ENCODE measurements at places on chromosomes 12 and 14.
A peak's percentile ranks its signal among the peaks of the same experiment; 100 is the strongest.

DNA sequence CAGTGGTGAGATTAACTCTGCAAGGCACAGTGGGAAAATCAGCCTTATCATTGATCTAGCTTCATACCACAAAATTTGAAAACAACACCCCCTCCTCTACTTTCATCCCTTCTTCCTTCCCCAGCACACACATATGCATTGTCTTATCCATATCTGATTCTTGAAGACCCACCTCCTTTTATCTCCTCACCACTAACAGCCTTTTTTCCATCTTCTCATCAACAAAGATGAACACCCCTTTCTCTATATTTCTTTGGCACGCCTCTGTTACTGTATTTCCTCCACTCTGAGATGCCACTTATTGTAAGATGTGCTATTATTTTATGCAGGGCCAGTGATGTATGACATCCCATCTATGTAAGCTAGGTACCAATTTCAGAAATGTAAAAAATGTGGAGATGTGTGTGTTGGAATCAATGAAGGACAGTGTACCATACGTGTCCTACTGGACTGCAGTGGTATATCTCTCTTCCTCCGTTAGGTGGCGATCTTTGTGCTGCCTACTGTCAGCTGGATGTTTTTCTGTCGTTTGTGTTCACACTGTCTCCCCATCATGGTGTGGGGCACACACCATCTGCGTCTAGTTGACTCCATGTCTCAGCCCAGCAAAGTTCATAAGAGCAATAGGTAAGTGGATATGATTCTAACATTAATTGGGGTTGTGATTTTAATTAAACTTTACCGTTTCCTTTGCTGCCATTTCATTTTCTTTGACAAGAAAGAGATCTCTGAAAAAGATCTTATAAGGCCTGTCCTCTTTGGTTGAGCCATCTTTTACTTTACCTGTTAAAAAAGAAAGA is 24.0 kb downstream of the CCDC38 start:
- DNase-seq, result peak; percentile 40

GRCh38 chr14:75602503-75602902 is 24.1 kb downstream of the FLVCR2 start:
- peak; percentile 12 for DNase-seq

DNA sequence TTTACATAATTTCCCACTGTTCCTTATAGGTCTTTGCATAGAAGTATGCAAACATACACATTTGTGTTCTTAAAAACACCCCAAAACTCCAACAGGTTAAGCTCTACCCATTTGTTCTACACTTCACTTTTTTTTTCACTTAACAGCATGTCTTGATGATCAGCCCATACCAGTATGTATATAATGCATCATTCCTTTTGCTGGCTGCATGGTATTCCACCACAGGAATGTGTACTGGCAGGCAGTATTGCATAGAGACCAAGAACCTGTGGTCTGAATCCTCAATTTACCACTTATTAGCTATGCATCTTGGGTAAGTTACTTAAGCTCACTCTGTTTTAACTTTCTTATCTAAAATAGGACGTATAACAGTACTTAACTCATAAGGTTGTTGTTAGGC is 65.5 kb downstream of the SAMD4A start:
- DNase-seq, result no peak

GRCh38 chr14:50237427-50237826 is 6.0 kb upstream of the SOS2 start:
- peak; percentile 88 for DNase-seq

- DNase-seq, result peak; percentile 46
These were observed 5.5 kb upstream of the ZNF740 start for GRCh38 chr12:53174881-53175491.

DNA sequence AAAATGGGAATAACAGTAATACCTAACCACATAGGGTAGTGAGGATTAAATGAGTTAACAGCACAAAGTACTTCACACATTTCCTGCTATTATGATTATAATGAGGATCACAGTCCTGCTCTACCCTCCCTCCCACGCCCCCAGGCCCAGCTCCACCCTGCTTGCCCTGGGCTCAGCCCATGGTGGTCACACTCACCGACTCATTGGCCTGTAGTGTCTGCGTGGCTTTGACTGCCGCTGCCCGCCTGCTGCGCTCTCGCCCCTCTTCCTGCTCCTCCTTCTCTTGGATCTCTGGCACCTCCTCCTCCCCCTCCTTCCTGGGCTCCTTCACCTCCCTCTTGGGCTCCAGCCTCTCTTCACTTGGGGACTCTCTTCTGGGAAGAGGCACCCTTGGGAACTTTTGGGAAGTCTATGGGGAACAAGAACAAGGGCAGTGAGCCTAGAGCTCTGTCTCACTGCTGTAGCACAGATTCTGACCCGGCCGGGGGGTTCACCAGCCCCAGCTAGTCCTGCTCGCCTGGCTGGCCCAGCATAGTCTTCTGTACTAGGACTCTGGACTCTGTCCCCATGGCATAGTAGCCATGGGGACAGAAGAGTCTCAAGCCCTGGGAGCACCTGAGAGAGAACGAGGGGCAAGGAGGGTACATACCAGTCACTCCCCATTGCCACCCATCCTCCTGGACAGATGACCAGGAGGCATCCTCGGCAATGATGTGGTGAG is 7.1 kb upstream of the PNMA1 start:
- DNase-seq, result no peak

DNA sequence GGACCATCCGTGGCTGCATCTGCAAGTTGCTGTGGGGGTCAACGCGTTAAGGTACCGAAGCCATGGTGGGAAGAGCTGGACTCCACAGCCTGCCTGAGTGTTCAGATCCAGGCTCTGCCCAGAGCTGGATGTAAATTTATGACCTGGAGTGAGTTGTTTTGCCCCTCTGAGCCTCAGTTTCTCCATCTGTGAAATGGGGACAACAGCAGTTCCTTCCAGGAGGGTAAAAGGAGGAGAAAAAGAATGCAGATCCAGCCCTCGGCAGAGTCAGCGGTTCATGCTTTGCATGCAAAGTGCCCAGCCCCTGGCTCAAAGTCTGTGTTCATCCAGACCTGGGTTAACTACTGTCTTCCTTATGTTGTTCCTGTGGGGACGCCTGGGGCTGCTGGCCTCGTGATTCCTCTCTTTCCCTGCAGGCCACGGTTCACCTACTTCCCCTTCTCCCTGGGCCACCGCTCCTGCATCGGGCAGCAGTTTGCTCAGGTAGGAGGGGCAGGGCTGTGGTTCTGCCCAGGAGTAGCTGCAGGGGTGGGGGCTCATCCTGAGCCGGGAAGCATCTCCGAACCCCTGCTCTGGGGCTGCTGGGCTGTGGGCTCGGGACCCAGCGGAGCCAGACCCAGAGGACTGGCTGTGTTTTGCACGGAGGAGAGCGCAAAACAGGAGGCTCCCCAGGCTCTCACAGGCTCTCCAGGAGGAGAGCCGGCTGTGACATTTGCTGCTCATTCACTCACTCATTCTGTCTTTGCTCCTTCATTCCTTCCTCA is 41.9 kb downstream of the CYP46A1 start:
- DNase-seq, result no peak

DNA sequence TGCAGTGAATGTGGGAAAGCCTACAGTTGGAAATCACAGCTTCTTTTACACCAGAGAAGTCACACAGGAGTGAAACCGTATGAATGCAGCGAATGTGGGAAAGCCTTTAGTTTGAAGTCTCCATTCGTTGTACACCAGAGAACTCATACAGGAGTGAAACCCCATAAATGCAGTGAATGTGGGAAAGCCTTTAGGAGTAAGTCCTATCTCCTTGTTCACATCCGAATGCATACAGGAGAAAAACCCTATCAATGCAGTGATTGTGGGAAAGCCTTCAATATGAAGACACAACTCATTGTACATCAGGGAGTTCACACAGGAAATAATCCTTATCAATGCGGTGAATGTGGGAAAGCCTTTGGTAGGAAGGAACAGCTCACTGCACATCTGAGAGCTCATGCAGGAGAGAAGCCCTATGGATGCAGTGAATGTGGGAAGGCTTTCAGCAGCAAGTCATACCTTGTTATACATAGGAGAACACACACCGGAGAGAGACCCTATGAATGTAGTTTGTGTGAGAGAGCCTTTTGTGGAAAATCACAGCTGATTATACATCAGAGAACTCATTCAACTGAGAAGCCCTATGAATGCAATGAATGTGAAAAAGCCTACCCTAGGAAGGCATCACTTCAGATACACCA is 24.6 kb downstream of the ZNF26 start:
- DNase-seq, result no peak

DNA sequence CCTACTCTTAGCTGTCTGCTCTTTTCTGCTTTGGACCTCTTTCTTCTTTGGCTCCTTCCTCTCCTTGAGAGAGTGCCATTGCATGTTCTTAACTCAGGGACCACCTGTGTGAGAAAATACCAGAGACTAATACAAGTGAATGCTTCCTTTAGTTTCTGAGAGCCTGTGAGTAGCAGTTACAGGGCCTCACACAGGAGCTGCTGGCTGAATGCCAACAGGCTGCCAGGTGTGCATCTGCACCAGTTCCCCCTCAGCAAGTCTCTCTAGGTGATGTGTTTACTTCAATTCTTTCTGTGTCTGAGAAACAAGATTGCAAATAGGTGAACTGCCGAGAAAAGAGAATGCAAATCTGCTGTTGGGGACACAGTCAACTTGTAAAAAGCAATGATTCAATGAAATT is 108.2 kb downstream of the STXBP6 start:
- no peak for DNase-seq

DNA sequence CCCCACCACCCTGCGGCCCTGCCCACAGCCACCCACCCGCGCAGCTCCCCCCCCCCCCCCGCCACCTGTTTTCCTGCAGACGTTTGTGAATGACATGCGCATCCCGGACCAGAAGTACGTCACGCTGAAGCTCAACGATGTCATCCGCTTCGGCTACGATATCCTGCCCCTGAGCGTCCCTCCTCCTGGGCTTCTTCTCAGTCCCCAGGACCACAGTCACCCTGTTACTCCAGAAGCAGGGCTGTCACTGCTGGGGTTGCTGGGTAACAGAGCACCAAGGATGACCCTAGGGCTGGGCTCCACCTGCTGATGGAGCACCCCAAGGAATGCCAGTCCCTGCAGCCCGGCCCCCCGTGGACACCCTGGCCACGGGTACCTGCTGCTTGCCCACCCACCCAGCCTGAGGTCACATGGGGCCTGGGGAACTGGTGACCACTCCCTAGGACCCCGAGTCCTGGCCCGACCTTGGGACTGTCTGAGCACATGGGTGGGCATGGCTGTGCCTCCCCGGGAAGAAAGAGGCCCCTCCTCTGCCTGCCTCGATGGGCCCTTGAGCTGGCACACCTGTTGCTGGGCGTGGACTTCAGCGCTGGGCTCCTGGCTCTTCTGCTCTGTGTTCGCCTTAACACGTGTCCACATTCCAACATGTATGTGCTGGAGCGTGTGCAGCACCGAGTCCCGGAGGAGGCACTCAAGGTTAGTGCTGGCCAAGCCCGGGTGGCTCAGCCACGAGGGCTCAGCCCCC is 12.9 kb downstream of the CEP170B start:
- DNase-seq, result no peak

DNA sequence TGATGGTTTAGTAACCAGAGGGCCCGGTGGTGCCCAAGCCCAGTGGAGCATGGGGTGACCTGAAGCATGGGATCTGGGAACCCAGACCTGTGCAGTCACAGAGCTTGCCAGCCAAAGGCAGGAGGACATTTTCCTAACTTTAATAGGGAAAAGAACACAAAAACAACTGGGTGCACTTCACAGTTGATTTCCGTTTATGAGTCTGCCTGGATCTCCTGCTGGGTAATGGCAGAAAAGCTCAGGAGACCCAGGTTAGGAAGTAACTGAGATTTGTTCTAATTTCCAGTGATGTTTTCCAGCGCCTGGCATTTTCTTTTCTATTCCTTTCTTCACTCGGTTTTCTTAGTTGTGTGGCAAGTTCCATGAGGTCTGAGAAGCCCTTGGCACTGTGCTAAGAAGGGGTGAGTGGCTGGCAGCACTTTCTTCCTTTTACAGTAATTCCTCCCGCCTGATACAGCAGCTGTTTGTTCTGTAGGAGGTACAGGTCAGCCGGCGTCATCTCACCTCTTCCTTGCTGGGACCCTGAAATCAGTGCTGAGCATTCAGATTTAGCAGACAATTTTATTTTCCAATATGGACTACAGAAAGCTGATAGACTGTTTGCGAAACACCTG is 5.1 kb downstream of the CACNA1C start:
- DNase-seq, result no peak

DNA sequence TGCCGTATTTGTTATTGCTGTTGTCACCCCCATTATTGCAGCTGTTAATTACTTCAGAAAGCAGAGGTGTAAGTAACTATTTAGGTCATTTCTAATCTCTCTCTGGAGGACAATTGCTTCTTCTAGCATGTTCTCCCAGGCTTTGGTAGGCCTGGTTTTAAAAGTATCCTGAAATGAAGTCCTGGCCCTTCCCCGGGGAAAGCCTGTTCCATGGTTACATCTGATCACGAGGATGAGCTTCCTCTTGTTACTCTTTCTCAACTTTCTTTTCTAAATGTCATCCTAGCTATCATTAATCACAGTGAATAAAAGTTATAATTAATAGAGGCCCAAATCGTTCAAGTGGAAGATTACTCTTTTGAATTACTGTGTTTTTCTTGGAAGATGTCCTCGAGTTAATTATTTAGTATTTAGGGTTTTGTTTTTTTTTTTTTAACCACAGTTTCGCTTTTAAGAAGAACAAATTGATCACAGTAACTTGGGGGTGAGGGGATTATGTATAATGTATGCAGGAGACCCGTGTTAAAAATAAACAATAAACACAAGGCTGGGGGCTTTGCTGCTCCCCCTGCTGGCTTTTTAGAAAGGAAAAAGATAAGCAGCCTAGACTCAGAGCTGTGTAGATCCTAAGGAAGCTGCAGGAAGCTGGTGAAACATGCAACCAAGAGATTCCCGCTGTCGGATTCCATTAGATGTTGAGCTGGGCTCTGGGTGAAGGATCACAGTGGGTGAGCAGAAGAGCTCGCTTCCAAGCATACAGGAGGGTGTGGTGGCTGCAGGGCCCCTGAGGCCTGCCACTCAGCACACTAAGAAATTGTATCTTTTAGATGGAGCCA is 420.1 kb downstream of the FUT8 start:
- DNase-seq, result no peak

DNA sequence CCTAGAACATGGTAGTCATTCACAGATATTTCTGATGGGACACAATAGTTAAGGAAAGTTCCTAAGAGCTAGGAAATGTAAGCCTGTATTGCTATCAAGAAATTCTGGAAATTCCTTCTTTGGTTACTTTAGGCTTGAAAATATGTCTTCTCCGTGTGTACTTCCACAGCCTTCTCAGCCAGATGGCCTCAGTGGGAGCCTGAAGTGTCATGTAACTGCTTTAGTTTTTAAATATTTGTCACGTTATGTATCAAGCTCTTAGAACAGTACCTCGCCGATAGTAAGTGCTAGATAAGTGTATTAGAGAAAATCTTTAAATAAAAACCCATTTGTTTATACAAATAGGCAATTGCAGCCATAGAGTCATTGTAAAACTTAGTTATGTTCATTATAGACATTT is 95.6 kb downstream of the DERA start:
- no peak for DNase-seq

DNA sequence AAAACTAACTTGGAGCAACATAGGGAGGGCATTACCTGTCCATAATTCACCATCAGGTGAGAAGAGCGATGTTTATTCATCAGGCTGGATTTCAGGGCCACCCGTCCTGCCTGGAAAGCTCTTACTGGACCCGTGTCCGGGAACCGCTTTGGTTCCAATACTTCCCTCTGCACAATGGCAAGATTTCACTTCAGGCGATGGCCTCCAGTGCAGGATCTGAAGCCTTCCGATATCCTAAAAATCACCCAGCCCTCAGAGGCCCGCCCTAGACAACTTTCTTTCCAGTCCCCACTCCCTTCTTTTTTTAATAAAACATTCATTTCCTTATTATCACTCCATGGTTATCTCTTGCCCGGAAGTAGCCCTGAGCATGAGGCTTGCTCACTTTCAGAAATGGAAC is 92.5 kb downstream of the BCL11B start:
- DNase-seq, result no peak

GRCh38 chr12:68352067-68352466 is 19.9 kb upstream of the MDM1 start:
- DNase-seq, result no peak
